ENCODE measurements at places on chromosomes 2 and 18.

- no peak for DNase-seq
Observed at GRCh38 chr18:56919190-56919589, 227.7 kb upstream of the BOD1L2 start.

DNA sequence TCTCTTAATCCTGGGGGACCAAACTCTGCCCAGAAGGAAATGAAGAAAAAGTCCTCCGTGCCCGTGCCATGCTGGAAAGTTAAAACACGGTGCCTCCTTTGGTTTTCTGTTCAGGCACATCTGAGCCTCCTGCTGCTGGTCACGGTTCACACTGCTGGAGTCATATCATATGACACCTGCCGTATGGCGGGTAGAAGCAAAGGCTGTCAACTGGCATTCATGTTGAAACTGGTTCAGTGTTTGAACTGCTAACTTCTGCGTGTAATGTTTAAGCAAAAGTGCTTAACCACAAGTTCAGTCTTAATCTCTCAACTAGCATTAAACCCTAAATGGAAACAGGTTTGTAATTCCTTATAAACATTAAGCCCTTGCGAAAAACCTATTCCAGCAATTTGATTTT, 3.1 kb downstream of the STK39 start:
- DNase-seq, result no peak

- DNase-seq, result no peak
Observed at GRCh38 chr2:45944074-45944473, 292.6 kb downstream of the PRKCE start.

DNA sequence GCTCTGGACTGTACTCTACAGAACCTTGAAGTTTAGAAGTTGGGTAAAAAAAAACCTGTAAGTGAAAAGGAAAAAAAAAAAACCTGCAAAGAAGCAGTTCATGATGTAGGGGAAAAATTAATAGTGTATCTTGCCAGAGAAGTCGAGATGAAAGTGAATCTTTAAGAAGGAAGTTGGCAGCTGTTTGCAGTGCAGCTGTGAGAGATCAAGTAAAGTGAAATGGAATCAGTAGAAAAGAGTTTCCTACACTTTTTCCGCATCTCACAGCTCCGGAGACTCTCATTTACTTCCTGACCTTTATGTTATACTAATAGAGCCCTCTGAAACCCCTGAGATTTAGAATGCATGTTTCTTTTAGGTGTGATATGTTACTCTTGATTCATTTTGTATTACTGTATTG, 19.2 kb downstream of the RNMT start:
- no peak for DNase-seq
